ENCODE measurements at places on chromosomes 1 and 21. TPM values are rescaled to one million over a fixed set of nuclear protein-coding genes. Genes with fewer than 3 reads are reported as not detected.

The FCRLA gene
- total RNA-seq = not detected

The THEMIS2 gene
- 18.7 TPM for total RNA-seq

- no peaks in the 10 kb centered on the region for H3K27me3 ChIP-seq
- peaks cover 28% of the 10 kb centered on the region for H3K36me3 ChIP-seq
- no peak for DNase-seq
- H3K27ac ChIP-seq = no peak overlapping the region
These were observed 191.2 kb downstream of the GABPA start for GRCh38 chr21:25925936-25926335.

GRCh38 chr1:1013105-1013921, at the start of gene ISG15:
Gene ISG15, plus strand, starts transcription at chr1:1013497. Its CDS starts 77 bp downstream, at chr1:1013574.
- H3K4me1 ChIP-seq = no peaks in the 10 kb centered on the region
- peak within 1 kb of the TSS; percentile 85 for H3K4me3 ChIP-seq
- peak within 1 kb of the TSS; percentile 10 for H3K27ac ChIP-seq
- no peaks in the 10 kb centered on the region for H3K27me3 ChIP-seq
- DNase-seq = peak; percentile 89

- H3K27me3 ChIP-seq = no peaks in the 10 kb centered on the region
- H3K27ac ChIP-seq = no peak overlapping the region
- peaks cover 4% of the 10 kb centered on the region for H3K4me1 ChIP-seq
- DNase-seq = no peak
- H3K36me3 ChIP-seq = no peaks in the 10 kb centered on the region
- no peak overlapping the region for H3K4me3 ChIP-seq
These were observed 44.0 kb downstream of the HTR6 start for GRCh38 chr1:19708567-19709110.

The UMODL1 gene
- not detected for total RNA-seq

DNA sequence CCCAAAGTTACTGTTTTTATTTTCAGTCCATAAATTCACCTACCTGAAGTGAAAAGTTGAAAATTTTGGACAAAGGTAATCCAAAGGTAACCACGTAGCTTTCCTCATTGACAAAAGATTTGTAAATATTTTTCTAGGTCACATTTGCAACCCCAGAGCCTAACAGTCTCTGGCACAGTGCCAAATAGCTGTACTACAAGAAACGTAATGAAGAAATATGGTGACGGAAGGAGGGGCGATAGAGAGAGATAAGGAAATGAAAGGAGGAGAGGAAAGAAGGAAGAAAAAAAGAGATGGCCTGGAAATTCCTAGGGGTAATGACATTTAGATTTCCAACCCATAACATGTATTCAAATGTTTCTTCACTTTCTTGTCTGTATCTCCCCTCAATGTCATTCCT, 159.4 kb downstream of the BARHL2 start:
- no peak for DNase-seq
- H3K27ac ChIP-seq = no peak overlapping the region
- no peak overlapping the region for H3K4me3 ChIP-seq
- H3K36me3 ChIP-seq = no peaks in the 10 kb centered on the region

- no peaks in the 10 kb centered on the region for H3K4me1 ChIP-seq
- H3K36me3 ChIP-seq = peaks cover 11% of the 10 kb centered on the region
- no peak overlapping the region for H3K27ac ChIP-seq
- H3K27me3 ChIP-seq = no peaks in the 10 kb centered on the region
- no peak overlapping the region for H3K4me3 ChIP-seq
- DNase-seq = no peak
These were observed 599.8 kb downstream of the AJAP1 start for GRCh38 chr1:5254131-5254725.

- DNase-seq = no peak
- H3K4me3 ChIP-seq = no peak overlapping the region
These were observed 30.4 kb downstream of the B3GALNT2 start for GRCh38 chr1:235473806-235474205.

DNA sequence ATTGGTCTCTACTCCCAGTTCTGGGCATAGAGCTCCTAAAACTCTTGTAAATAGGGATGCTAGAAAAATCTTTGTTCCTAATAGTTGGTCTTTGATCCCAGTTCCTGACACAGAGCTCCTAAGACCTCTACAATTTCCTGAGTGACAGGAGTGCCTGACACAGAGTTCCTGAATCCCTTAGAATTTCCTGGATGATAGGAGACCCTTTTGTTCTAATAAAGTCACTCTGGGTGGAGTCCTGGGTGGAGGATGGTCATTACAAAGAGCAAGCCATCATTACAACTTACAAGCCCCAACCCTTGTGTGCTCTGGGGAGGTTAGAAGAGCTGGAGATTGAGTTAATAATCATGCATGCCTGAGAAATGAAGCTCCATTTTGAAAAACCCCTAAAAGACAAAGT, 58.4 kb downstream of the ZZZ3 start:
- no peak for DNase-seq
- no peaks in the 10 kb centered on the region for H3K4me1 ChIP-seq
- H3K4me3 ChIP-seq = no peak overlapping the region
- H3K27me3 ChIP-seq = no peaks in the 10 kb centered on the region
- peaks cover 26% of the 10 kb centered on the region for H3K36me3 ChIP-seq

- no peak for DNase-seq
- no peaks in the 10 kb centered on the region for H3K4me1 ChIP-seq
- no peak overlapping the region for H3K4me3 ChIP-seq
- H3K36me3 ChIP-seq = no peaks in the 10 kb centered on the region
- no peaks in the 10 kb centered on the region for H3K27me3 ChIP-seq
These were observed 98.6 kb upstream of the PLD5 start for GRCh38 chr1:242623119-242623518.

DNA sequence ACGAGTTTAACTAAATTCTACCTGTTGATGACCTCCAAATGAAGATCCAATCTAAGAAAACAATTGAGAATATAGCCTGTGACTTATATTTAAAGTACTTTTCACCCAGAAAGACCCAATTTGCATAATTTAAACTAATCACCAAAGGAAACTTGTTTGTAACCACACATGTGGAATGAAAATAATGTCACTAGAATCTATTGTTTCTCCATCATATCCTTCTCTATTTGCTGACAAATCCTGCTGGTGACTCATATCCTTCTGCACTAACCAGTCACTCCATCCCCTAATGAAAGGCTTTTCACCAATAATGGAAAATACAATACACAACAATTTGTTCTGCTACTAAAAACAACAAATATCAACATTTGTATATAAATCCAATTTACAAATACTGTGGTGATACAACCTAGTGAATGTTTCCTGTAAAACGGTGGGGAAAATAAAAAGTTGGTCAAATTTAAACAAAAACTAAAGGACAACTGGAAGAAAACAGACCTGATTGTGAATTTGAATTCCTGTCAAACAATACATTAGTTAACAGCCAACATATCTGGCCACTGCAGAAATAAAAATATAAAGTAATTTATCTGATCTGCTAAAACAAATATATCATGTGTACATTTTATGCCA, 6.5 kb downstream of the PTP4A2 start:
- no peaks in the 10 kb centered on the region for H3K27me3 ChIP-seq
- H3K27ac ChIP-seq = no peak overlapping the region

- H3K36me3 ChIP-seq = no peaks in the 10 kb centered on the region
These were observed 90.0 kb downstream of the VWA5B1 start for GRCh38 chr1:20380616-20381035.

- H3K27me3 ChIP-seq = no peaks in the 10 kb centered on the region
- H3K4me1 ChIP-seq = no peaks in the 10 kb centered on the region
- peaks cover 17% of the 10 kb centered on the region for H3K36me3 ChIP-seq
- H3K4me3 ChIP-seq = no peak overlapping the region
These were observed 9.2 kb downstream of the IKBKE start for GRCh38 chr1:206479183-206480125.

The RCAN3 gene
- total RNA-seq = 13.0 TPM

DNA sequence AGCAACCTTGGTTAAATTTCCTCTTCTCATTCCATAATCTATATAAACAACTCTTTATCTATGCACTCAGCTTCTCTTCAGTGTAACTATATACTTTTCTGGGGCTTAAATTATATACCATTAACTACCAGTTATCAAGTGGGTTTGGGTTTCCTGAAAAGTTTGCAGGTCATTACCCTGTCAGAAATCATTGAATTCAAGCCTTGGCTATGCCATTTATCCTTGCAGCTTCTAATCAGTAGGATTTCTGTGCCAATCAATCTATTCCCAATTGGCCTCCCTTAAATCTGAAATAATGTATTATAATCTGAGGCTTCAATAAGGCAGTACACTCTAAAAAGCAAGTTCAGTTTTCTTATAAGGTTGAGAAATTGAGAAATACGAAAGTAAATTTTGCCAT, 466.5 kb downstream of the NCAM2 start:
- H3K36me3 ChIP-seq = no peaks in the 10 kb centered on the region
- H3K27me3 ChIP-seq = no peaks in the 10 kb centered on the region
- no peak overlapping the region for H3K4me3 ChIP-seq
- no peak overlapping the region for H3K27ac ChIP-seq
- DNase-seq = no peak

DNA sequence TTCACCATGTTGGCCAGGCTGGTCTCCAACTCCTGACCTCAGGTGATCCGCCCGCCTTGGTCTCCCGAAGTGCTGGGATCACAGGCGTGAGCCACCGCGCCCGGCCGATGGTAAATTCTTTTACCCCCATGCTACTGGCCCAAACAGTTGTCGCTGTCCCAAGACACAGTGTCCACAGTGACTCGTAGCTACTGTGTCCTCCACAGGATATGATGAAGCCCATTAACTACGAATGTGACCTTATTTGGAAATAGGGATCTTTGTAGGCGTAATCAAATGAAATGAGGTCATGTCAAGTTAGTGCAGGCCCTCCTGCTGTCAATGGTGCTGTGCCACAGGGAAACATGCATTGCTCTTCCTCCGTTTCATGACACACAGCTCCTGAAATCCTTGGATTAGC, 8.5 kb downstream of the FNDC10 start:
- no peaks in the 10 kb centered on the region for H3K4me1 ChIP-seq
- no peaks in the 10 kb centered on the region for H3K36me3 ChIP-seq
- DNase-seq = no peak
- no peak overlapping the region for H3K27ac ChIP-seq

- peak overlapping the region; percentile 98 for H3K4me3 ChIP-seq
- H3K4me1 ChIP-seq = no peaks in the 10 kb centered on the region
- no peaks in the 10 kb centered on the region for H3K27me3 ChIP-seq
- DNase-seq = no peak
These were observed 740 bp downstream of the DSTYK start for GRCh38 chr1:205210756-205211168.

All from H9 (cell line).